CD4-positive, alpha-beta memory T cell (primary cell): ENCODE measurements at places on chromosomes 4 and X. TPM values are rescaled to one million over a fixed set of nuclear protein-coding genes. Genes with fewer than 3 reads are reported as not detected.
A peak's percentile ranks its signal among the peaks of the same experiment; 100 is the strongest.

- H3K27ac ChIP-seq: no peak overlapping the region
- H3K4me3 ChIP-seq: no peak overlapping the region
- H3K4me1 ChIP-seq: no peaks in the 10 kb centered on the region
- H3K27me3 ChIP-seq: no peaks in the 10 kb centered on the region
Observed at GRCh38 chrX:22300130-22300529, 27.4 kb downstream of the CBLL2 start.

GRCh38 chrX:21528076-21528475, 130.1 kb downstream of the KLHL34 start:
- DNase-seq: no peak
- H3K4me3 ChIP-seq: no peak overlapping the region
- no peaks in the 10 kb centered on the region for H3K36me3 ChIP-seq
- H3K4me1 ChIP-seq: no peaks in the 10 kb centered on the region
- H3K27me3 ChIP-seq: no peaks in the 10 kb centered on the region

- H3K36me3 ChIP-seq: no peaks in the 10 kb centered on the region
- H3K27me3 ChIP-seq: no peaks in the 10 kb centered on the region
- no peaks in the 10 kb centered on the region for H3K4me1 ChIP-seq
- no peak overlapping the region for H3K27ac ChIP-seq
- no peak for DNase-seq
Observed at GRCh38 chrX:129531132-129531531, 7.8 kb upstream of the SMARCA1 start.

DNA sequence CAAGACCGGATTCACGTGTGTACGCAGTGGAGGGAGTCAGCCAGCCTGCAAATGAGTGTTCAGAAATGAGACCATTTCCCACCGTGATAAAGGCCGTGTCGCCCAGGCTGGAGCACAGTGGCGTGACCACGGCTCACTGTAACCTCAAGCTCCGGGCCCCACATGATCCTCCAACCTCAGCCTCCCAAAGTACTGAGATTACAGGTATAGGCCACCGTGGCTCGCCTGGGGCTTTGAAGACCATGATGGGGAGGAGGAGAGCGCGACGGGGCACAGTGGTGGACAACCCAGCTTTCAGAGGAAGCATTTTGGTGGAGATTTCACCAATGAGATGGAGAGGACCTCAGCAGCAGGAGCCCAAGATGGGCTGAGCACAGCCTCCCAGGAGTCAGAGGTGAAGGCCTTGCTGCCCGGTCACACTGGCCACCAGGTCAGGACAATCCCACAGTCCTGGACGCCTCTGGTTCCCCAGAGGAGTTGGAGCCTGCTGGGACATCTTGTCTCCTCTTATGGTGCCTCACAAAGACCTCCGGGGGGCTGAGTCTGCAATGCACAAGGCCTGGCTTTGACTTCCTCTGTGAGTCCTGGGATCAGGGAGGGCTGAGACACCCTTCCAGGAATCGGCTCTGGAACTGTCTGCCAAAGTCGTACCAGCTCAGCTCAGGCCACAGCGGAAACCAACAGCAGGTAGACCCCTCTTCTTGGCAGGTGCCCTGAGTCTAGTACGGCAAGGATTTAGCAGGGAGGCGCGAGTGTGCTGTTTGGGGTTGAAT, 22.4 kb upstream of the MXD4 start:
- DNase-seq: no peak
- no peak overlapping the region for H3K27ac ChIP-seq
- no peaks in the 10 kb centered on the region for H3K27me3 ChIP-seq
- no peaks in the 10 kb centered on the region for H3K36me3 ChIP-seq
- H3K4me1 ChIP-seq: peaks cover 48% of the 10 kb centered on the region
- no peak overlapping the region for H3K4me3 ChIP-seq

DNA sequence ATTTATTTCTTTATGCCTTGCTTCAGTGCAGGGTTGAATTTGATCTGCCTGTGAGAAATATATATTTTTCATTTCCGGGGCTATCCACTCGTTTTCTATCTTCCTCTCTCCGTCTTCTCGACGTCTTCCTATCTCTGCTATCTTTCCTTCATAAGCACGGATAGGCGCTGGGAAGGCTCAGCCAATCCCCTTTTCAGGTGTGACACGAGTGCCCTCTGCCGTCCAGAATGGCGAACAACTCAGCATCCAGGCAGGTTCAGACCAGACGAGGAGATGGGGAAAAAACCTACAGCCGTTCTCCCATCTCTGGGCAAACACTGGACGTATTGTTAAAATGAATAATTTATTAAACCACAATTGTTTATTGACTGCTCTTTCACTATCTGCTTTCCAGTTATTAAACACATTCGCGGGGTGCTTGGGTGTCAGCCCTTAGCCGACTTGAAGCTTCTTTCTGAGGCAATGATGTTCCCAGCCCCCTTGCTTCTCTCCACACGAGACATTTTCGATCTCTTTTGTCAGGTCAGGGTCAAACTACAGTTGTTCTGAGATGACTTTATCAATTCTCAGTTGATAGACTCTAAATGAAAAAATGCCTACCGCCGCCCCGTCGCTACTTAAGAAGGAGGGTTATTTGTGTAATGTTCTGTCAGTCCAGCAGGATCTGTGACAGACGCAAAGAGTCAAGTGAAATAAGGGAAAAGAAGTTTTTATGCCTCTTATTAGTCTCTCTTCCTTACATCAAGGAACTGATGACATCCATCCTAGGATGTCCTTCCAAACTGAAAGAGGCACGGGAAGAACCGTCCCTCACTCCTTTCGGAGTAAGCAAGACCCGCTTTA, 96.3 kb upstream of the NOCT start:
- H3K27ac ChIP-seq: no peak overlapping the region
- no peak overlapping the region for H3K4me3 ChIP-seq

- no peaks in the 10 kb centered on the region for H3K36me3 ChIP-seq
- H3K4me3 ChIP-seq: no peak overlapping the region
- no peaks in the 10 kb centered on the region for H3K4me1 ChIP-seq
Observed at GRCh38 chrX:131802836-131803626, 220.1 kb upstream of the STK26 start.

- H3K4me3 ChIP-seq: no peak overlapping the region
- no peaks in the 10 kb centered on the region for H3K27me3 ChIP-seq
- peaks cover 55% of the 10 kb centered on the region for H3K4me1 ChIP-seq
- no peak for DNase-seq
- H3K27ac ChIP-seq: no peak overlapping the region
Observed at GRCh38 chr4:2284934-2285612, 23.2 kb upstream of the MXD4 start.

DNA sequence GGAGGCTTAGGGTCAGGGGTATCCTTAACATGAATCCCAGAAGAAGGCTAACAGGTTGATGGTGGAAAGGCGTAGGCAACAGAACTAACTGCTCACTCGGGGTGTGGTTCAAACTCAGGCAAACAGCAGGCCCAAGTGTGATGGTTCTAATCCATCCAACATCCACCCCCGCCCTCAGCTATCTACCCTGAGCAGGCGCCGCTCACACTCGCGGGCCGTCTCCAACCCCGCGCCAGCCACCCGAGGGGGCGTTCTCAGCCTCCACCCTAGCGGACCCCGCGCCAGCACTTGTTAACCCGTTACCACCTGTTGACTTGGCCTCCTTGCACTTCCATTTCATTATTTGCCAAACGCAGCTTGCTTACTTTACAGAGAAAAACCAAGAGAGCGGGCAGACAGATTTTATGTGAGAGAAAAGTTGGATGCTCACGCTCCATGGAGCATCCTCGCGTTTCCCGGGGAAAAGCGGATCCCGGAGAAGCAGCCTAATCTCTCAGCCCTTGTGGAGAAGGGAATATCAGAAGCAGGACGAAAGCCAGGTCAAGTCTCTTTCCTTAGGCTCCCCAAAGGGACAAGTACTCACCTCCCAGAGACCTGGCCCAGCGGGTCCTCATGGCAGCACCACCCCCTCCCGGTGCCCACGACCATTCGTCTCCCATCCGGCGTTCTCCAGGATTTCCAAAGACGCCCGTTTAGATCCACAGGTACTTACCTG, 773 bp downstream of the SNCA start:
- peaks cover 22% of the 10 kb centered on the region for H3K27me3 ChIP-seq
- H3K4me1 ChIP-seq: peaks cover 22% of the 10 kb centered on the region
- no peak overlapping the region for H3K27ac ChIP-seq
- H3K4me3 ChIP-seq: no peak overlapping the region
- H3K36me3 ChIP-seq: no peaks in the 10 kb centered on the region

GRCh38 chr4:148649652-148650331, 207.6 kb upstream of the NR3C2 start:
- H3K27me3 ChIP-seq: no peaks in the 10 kb centered on the region
- H3K36me3 ChIP-seq: no peaks in the 10 kb centered on the region
- DNase-seq: no peak
- no peaks in the 10 kb centered on the region for H3K4me1 ChIP-seq

GRCh38 chr4:7132249-7132648, 60.1 kb upstream of the SORCS2 start:
- no peaks in the 10 kb centered on the region for H3K36me3 ChIP-seq
- H3K27ac ChIP-seq: no peak overlapping the region
- H3K4me1 ChIP-seq: no peaks in the 10 kb centered on the region
- no peaks in the 10 kb centered on the region for H3K27me3 ChIP-seq

DNA sequence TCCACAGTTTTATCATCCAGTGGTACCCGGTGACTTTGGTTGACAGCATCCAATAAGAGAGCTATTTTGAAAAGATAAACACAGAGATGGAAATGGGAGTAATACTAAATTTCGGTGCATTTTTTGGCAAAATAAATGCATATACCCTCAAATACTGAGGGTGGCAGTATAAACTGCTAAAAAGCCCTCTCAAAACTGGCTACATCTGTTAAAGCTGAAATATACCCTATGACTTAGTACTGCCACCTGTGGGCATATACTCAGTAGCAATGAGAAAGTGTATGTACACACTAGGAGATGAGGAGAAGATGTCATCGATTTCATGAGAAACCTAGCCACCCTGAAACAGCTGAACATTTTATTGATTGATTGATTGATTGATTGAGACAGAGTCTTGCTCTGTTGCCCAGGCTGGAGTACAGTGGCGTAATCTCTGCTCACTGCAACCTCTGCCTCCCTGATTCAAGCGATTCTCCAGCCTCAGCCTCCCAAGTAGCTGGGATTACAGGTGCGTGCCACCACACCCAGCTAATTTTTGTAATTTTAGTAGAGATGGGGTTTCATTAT, 12.2 kb upstream of the TMEM128 start:
- no peaks in the 10 kb centered on the region for H3K36me3 ChIP-seq
- peak; percentile 64 for DNase-seq
- no peaks in the 10 kb centered on the region for H3K27me3 ChIP-seq

DNA sequence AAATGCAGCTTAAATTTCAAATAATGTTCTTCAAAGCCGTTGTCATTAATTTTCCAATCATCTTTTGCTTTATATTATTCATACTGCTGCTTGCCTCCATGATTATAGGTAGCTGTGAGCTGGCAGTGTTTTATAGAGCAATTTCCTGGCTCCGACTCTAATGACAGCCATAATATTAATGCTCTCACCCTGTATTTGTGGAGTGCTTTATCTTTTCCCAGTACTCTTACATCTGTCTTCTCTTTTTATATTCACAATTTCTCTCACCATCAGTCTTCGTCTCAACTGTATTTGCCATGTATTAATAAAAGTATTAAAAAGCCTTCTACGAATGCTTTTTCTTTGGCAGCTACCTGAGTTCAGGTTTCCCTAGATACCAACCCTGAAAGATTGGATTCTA, 21.0 kb downstream of the ATXN3L start:
- no peak overlapping the region for H3K27ac ChIP-seq
- H3K27me3 ChIP-seq: no peaks in the 10 kb centered on the region
- no peaks in the 10 kb centered on the region for H3K4me1 ChIP-seq
- DNase-seq: no peak
- no peak overlapping the region for H3K4me3 ChIP-seq
- H3K36me3 ChIP-seq: no peaks in the 10 kb centered on the region

GRCh38 chrX:20971250-20971649, 403.0 kb upstream of the CNKSR2 start:
- H3K4me1 ChIP-seq: no peaks in the 10 kb centered on the region
- H3K36me3 ChIP-seq: no peaks in the 10 kb centered on the region
- no peak overlapping the region for H3K4me3 ChIP-seq
- H3K27me3 ChIP-seq: no peaks in the 10 kb centered on the region
- no peak overlapping the region for H3K27ac ChIP-seq

- H3K4me1 ChIP-seq: peaks cover 15% of the 10 kb centered on the region
- H3K27me3 ChIP-seq: no peaks in the 10 kb centered on the region
- H3K36me3 ChIP-seq: peaks cover 23% of the 10 kb centered on the region
- no peak overlapping the region for H3K27ac ChIP-seq
- no peak for DNase-seq
Observed at GRCh38 chrX:154403192-154403591, 5.0 kb downstream of the RPL10 start.

Gene ADH7
- not detected for total RNA-seq

Gene GAGE12H
- not detected for total RNA-seq

Gene NLRP2B
- total RNA-seq: not detected

Gene CNKSR2
- total RNA-seq: 8.6 TPM

Gene NELFA
- 47.0 TPM for total RNA-seq

Gene EXOC1L
- total RNA-seq: not detected
